HT1080 (cell line): ENCODE measurements at places on chromosomes 1 and 21.

DNA sequence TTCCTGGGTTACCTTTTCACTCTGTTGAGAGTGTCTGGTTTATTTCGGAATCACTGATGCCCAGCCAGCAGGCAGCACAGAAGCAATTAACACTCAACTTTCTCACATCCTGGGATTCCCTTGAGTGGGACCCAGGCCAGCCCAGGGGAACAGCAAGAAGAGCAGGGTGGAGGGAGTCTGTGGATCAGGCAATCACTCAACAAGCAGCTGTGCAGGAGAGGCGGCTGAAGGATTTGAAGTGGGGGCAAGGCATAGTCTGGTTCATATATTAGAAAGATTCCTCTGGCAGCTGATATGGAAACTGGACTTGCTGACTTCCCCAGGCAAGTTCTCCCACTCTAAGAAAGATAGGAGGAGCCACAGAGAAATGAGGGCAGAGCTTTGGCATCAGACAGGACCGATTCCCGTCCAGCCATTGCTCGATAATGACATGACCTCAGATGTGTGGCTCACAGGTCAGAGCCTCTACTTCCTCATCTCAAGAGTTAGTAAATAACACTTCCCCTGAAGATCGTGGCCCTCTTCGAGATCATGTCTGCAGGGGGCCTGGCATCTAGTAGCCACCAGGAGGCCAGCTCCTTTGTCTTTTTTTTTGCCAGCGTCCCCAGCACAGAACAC, 12.4 kb downstream of the EPHA8 start:
- DNase-seq: no peak

- no peak for DNase-seq
Observed at GRCh38 chr1:33653226-33653625, 180.8 kb downstream of the ZSCAN20 start.

- DNase-seq: no peak
Observed at GRCh38 chr1:22297999-22298398, 153.7 kb upstream of the ZBTB40 start.

DNA sequence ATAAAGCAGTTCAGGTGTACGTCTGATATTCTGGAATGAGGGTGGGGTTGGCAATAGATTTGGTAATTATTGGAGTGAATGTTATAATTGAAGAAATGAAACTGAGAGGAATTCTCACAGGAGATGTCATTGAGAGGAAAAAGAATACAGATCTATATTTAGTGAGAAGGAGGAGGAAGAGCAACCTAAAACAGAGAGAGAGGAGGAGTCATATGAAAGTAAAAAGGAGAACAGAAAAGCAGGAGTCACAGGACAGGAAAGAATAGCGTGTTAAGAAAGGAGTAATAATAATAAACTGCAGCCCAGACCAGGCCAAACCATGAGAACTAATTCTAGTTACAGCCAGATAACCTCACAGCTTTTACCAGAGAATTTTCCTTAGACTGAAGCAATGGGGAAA, 62.7 kb upstream of the MROH9 start:
- no peak for DNase-seq

GRCh38 chr1:9737671-9738070, 86.1 kb downstream of the CLSTN1 start:
- DNase-seq: no peak

DNA sequence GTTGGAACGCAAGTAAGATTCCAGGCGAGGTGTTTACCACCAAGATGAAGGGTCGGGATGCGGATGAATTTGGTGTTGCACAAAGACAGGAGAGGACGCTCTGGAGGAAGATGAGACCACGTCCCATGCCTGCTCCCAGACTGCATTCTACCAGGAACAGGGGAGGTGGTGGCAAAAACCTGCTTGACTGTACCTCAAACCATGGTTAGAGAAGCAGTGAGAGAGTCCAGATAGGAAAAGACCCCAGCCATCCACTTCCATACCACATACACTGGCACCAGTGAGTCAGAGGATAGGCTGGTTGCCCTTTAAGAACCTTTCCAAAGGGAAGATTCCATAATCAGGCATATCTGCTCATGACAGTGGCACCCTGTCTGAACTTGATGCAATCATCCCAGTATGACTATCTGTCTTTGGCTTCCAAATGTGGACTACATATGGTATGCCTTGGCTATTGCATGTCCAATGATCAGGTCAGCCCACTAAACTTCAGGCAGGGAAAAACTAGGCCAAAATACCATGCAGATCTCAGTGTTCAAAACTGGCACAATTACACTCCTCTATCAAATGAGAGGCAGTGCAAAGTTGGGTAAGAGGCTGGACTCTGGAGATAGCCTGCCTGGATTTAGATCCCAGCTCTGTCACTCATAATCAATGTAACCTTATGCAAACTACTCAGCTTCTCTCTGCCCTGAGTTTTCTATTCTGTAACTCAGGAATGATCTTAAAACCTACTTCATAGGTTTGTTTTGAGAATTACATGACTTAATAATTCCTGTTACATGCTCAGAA, 20.6 kb downstream of the NPR1 start:
- no peak for DNase-seq

GRCh38 chr1:181714428-181714827, 231.1 kb downstream of the CACNA1E start:
- DNase-seq: peak; percentile 10

DNA sequence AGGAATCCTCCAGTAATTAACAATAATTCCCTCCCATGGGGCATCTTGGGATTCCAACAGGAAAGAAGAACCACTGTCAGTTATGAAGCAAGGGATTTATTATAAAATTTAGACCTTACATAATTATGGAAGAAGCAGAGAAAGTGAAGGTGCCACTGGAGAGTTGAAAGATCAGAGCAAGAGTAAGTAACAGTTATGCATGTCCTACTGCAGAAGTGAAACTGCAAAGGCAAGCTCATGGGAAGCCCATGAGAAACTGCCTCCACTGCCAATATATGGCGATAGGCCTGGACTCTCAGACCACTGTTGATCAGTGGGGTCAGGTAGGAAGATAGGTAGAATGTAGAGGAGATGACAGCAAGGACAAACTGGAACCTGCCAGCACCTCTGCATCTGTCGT, 123.6 kb upstream of the ZNF648 start:
- no peak for DNase-seq

GRCh38 chr1:71224741-71225377, 144.0 kb upstream of the ZRANB2 start:
- DNase-seq: no peak

DNA sequence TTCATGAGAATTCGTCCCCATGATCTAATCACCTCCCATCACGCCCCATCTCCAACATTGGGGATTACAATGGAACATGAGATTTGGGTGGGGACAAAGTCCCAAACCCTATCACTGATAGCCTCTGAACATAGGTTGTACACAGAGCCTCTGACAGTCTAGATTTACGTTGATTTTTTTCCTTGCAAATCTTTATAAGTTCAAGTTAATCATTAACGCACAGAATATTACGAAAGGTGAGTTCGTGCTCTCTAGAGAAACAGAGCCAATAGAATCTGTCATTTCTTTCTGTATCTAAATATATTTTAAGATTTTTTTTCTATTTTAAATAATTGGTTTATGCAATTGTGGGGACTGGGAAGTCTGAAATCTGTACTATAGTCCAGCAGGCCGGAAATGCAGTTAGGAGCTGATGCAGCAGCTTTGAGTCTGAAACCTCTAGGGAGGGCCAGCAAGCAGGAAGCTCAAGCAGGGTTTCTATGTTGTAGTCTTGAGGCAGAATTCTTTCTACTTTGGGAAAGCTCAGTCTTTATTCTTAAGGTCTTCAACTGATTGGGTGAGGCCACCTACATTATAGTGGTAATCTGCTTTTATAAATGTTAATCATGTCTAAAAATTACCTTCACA, 61.0 kb downstream of the SELENOF start:
- DNase-seq: no peak

GRCh38 chr1:183466781-183467180, 5.5 kb upstream of the SMG7 start:
- no peak for DNase-seq
